Hippocampal formation (tissue), 2 donors: ENCODE measurements at places on chromosomes 5 and 9.

GRCh38 chr5:146068977-146069779, 36.2 kb downstream of the PLAC8L1 start:
- DNase-seq, result no peak

GRCh38 chr5:126919566-126919965, 110.8 kb downstream of the MARCHF3 start:
- no peak for DNase-seq

DNA sequence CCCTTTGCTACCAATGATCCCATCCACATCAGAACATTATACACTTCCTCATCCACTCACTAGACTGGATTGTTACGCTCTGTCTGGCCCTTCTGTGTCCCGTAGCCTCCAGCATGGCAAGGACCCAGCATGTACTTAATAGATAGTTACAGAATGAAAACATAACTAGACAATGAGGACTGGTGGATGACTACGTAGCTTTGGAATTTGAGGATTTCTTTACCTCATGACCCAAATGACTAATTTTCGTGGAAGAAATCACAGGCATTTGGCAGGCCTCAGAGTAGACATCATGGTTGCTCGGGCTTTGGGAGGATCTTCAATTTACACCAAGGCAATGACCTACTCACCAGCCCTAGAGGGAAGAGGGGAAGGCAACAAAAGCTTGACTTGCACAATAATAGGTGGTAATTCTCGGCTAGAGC, 299.8 kb downstream of the TLE1 start:
- no peak for DNase-seq

DNA sequence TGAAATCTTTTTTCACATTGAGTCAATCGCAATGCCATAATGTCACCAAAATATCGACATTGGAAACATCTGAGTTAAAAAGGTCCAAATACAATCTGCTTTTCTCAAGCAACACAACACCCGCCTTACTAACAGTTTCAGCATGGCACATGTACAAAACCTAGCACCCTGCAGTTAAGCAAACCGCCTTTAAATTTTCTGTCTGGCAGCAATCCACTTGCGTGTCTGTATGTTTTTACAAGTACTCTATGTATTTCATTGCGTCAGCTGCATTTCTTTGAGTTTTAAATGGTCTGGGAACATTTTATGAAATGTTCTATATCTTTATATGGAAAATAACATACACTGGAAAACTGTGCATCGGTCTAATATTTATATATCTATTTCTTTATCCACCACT, 134.6 kb downstream of the DENND1A start:
- no peak for DNase-seq
